Stimulated activated CD8-positive, alpha-beta memory T cell treated with anti-CD3 and anti-CD28 coated beads, Interleukin-7, amount 100 ng/mL, for 1 hour (primary cell): ENCODE measurements at places on chromosomes 7 and 10.

- DNase-seq, result no peak
Observed at GRCh38 chr7:42893346-42894240, 18.3 kb downstream of the C7orf25 start.

- no peak for DNase-seq
Observed at GRCh38 chr10:78663721-78664120, 405.0 kb upstream of the ZMIZ1 start.

DNA sequence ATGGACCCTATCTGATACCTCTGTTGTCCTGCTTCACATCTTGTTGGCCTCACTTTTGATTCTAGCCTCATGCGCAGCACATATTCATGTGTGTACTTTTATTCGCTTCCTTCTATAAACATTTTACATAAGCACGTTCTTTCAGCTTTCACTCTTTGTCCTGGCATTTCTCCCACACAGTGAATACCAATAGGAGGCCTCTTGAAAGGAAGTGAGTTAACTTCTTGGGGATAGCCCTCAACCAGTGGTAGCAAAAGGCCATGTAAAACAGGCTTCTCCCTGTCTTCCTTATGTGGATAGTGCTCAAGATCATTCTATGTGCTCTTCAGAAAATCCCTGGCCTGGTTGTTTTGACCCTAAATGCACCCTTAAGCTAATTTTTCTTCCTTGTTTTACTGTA is 633.9 kb upstream of the MBL2 start:
- DNase-seq, result no peak

- DNase-seq, result no peak
Observed at GRCh38 chr7:30627026-30627425, 32.3 kb downstream of the GARS1 start.

DNA sequence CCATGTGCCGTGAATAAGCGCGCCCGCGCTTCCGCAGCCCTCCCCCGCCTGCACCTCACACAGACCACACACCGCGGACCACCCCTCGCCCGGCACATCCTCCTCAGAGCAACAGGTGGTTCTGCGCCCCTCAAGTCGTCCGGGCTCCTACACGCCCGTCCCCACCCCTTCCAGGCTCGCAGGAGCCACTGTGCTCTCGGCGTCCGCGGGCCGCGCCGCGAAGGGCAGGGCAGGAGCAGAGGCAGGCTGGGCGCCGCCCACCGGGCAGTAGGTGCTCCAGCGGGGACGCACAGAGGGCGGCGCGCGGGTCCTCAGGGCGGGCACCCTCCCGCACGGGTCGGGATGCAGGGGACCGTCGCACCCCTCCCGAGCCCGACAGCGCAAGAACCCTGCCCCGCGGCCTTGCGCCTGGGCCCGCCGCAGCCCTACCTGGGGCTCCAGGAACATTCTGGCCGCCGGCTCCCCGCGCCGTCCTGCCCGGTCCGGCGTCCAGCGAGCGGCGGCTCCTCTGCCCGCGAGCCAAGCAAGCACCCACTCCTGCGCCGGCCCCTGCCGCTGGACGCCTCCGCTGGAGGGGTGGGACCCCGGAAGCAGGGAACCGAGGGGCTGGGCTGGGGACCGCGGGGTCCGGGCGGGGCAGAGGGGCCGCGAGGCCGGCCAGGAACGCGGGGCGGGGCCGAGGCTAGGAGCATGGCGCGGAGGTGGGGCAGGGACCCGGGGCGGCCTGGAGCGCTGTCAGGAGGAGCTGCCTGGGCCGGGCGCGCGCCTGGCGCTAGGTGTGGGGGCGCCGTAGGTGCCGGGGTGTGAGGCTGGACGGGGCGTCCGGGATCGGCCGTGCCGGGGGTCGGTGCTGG is 37.4 kb downstream of the RASGEF1A start:
- DNase-seq, result no peak

DNA sequence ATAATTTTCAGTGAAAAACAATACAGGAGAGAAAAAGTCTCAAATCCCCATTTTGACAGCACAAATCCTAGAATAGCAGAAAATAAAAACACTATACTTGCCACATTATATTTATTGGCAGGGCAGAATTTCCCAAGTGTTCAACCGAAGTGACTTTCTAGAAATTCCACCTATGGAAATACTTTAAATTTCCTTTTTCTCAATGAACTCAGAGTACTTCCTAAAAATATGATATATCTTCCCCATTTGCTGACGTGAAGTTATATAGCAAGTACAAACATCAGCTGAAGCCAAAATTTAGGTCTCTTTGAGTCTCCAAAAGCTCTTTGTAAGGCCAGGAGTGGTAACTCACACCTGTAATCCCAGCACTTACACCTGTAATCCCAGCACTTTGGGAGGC is 83.3 kb downstream of the NT5C2 start:
- DNase-seq, result no peak

- no peak for DNase-seq
Observed at GRCh38 chr7:28990200-28990960, 32.2 kb upstream of the TRIL start.

DNA sequence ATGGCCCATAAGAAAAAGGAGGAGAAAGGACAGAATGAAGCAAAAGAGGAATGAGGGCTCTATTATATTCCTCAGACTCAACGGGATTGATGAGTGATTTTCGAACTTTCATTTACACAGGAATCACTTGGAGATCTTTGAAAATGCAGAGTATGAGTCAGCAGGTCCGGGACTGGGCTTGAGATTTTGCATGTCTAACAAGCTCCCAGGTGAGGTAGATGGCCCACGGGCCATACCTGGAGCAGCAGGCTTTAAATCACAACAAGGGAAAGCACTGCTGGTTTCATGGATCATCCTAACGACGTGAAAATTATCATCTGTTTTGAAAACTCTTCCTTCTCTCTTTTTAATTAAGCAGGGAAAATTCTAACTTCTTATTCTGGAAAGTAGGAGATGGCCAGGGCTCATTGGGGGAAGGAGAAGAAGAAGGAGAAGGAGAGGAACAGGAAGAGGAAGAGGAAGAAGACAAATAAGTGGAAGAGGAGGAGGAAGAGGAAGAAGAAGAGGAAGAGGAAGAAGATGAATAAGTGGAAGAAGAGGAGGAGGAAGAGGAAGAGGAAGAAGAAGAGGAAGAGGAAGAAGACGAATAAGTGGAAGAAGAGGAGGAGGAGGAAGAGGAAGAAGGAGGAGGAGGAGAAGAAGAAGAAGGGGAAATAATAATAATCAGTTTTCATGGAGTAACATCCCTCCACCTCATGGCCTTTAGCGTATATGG is 3.8 kb upstream of the SDK1 start:
- no peak for DNase-seq

DNA sequence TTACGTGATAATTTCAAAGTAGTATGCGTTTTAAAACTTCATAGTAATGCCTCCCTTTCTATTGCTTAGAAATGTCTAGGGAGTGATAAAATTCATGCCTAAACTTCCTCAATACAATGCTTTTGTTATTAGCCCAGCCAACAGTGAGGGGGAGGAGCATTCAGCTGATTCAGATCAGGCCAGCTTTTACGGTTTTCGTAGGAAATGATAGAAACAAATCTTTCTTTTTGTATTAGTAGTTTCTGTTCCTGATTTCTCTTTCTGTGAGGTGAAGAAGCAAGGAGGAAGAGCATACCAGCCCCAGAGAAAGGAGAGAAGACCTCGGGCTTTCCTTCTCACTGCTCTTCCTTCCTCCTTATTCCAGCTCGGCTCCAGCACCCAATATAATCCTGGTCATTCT is 35.2 kb upstream of the ITPRID1 start:
- DNase-seq, result no peak

DNA sequence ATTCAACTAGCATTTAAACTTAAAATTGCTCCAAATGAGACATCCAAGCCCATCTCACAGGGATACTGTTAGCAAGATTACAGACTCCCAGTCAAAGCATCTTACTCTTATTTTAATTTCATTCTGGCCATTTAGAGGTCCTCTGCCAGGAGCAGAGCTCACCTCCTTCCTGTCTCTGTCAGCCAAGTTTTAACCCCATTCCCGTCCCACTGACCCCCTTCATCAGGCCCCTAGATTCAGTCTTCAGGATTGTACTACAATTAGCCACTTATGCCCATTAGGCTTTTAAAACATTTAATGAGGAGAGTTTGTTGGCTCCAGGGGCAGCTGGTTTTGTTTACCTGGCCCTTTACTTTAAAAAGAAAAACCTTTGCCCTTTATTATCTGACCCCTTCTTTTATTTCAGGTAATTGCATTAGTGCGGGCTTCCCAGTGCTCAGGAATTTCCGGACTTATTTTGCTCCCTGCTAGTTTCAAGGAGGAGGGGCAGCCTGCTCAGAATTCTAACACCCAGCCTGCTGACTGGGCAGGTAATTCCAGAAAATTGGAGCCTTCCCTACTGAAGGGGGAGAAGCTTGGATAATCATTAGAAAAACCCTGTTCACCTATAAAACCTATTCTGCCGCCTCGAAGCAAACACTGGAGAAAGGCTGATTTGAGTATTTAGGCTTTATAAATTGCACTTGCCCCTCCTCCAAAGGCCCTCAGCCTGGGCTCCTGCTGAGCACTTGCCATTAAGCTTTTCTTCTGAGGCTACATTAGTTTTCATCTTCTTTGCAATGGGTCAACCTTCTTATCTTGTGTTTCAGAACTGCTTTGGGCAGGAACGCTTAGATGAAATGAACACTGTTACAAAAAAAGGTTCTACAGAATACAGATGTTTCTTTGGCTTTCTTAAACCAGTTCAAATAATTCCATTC is 200.5 kb upstream of the HPS1 start:
- no peak for DNase-seq

DNA sequence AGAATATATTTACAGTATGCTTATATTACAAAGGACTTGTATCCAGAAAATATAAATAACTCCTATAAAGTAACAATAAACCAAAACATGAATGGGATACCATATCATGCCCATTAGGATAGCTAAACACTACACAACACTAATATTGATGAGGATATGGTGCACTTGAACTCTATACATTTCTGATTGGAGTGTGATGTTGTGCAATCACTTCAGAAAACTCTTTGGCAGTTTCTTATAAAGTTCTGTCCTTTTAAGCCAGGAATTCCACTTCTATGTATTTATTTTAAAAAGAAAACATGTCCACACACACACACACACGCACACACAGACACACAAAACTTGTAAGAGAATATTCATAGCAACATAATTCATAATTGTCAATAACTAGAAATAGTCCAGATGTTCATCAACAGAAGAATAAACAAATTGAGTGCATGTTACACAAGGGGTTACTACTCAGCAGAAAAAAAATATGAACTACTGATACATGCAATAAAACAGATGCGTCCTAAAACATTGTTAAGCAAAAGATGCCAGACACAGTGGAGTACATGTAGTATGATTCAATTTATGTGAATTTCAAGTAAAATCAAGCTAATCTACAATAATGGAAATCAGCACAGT is 416.0 kb downstream of the PLXDC2 start:
- no peak for DNase-seq

DNA sequence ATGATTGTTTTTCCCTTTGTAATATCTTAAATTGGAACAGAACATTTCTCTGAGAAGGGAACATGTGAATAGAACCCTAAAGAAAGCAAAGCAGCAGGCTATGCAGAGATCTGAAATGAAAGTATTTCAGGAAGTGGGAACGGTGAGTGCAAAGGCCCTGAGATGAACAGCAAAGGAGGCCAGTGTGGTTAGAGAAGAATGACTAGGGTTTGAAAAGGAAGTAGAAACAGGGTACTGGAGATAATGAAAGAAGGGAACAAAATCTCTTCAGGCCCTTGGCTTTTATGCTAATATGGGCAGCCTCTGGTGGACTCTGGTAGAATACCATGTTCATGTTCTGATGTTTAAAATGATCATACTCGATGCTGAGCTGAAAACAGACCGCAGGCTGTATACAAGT is 22.2 kb downstream of the ARHGAP21 start:
- DNase-seq, result no peak

DNA sequence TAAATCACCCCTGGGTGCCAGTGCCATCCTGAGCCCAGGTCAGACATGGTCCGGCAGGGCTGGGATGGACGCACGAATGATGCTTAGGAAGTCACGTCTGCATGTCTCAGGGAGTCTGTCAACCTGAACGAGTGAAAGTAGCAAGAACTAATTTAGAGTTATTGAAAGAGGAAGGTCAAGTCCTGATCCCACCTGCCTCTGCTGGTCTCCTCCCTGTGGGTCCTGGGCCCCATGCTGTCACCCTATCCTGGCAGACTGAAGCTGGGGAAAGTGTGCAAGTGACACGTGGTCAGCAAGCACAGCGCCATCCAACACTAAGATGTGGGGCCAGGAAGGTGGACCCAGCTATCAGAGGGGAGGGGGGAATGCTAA is 26.1 kb upstream of the GRID1 start:
- no peak for DNase-seq

DNA sequence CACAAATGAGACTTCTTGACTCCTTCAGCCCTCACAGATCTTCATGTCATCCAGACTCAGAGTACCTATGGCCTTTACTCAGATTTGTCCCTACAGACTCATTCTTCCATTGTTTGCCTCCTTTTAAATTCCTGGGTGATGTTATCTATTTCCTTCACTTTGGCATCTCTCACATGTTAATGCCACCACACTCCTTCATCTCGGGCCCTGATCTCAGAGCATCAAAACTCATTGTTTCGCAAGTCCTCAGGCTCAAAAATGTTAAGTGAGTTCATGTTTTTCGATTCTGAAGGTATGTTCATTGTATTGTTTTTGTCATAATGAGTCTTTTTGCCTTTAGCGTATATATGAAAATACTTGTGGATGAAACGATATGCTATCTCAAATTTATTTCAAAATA is 62.3 kb upstream of the AHR start:
- DNase-seq, result no peak

DNA sequence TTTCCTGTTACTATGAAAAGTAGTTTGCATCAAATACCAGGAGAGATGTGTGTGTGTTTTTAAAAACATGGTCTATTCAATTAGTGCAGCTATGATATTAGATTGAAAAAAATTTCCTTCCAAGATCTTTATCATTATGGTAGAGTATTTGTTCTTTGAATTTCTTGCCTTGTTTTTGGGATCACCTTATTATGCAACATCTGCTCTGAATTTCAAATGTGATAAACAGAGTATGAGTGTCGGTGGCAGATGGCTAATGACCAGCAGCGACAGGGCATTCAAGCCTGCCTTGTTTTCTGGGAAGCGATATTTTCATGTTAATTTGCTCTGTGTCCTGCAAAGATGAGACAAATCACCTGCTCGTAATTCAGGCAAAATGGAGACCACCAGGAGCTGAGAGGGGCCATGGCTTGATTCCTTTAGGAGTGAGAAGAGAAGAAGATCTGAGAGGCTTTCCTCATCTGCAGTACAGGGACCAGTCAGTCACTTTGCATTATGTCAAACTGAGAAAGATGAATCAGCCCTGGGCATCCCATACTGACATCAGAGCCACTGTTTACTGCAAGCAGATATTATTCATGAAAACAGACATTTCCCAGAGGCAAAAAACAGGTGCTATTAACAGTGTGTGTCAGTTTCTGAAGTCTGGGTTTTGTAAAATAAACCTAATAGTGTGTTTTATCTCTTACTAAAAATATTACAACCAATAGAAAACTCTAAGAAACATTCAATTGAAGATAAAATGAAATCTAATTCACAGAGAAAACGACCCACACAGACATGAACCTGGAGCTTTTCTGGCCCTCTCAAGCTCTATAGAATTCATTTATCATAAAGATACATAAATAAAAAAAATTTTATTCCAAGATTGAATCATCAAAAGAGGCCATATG is 67.6 kb downstream of the CDK6 start:
- no peak for DNase-seq

GRCh38 chr7:135786911-135787310 is 38.3 kb upstream of the FAM180A start:
- no peak for DNase-seq

- DNase-seq, result no peak
Observed at GRCh38 chr7:104048055-104048454, 58.6 kb upstream of the RELN start.

GRCh38 chr10:35423505-35424306 is 87.4 kb downstream of the CCNY start:
- no peak for DNase-seq
